ENCODE measurements at places on chromosomes 1 and 21.

DNA sequence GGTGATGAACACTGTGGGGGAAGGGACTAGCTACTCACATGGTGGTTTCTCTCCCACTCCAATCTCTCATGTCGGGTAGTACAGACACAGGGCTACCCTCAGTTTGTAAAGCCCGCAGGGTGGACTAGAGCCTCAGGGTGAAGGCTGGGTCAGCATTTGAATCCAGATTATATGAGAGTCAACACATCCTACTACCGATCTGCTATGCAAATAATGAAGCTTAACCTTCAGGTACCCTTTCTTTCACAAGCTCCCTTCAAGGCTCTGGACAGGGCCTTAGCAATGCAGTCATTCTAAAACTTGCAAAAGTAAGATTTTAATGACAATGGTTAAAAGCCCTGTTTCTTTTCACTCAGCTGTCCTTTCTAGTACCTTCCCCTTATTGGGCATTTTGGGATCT is 5.5 kb upstream of the ZBED6 start:
- no peak for DNase-seq

DNA sequence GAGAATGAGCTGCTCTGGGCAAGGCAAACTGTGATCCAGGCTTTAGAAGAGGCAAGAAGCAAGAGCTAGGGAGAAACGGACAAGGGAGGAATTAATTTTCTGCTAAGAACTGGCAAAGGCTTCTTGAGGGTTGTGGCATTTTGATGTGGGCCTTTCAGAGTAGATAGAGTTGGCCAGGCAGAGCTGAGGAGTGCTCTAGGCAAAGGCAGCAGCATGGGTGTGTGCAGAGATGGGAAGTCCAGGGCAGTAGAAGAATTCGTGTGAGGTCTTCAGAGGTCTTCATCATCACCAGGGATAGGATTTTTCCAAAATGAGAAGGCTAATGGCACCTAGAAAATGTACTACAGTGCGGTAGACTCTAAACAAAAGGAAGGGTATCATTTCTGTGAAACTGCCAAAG is 237.8 kb downstream of the LTN1 start:
- DNase-seq: no peak

GRCh38 chr1:223716302-223716862 is 4.0 kb downstream of the CAPN2 start:
- no peak for DNase-seq

GRCh38 chr21:29025328-29025713 is 853 bp downstream of the USP16 start:
- no peak for DNase-seq

GRCh38 chr1:206116873-206117150 is 376 bp downstream of the AVPR1B start:
- DNase-seq: no peak

GRCh38 chr1:57410508-57410907 is 13.4 kb downstream of the DAB1 start:
- DNase-seq: no peak
